Activated B cell treated with CpG ODN at 0.5 μM for 24 hours (primary cell): ENCODE measurements at places on chromosomes 16 and 17. TPM values are rescaled to one million over a fixed set of nuclear protein-coding genes. Genes with fewer than 3 reads are reported as not detected.

DNA sequence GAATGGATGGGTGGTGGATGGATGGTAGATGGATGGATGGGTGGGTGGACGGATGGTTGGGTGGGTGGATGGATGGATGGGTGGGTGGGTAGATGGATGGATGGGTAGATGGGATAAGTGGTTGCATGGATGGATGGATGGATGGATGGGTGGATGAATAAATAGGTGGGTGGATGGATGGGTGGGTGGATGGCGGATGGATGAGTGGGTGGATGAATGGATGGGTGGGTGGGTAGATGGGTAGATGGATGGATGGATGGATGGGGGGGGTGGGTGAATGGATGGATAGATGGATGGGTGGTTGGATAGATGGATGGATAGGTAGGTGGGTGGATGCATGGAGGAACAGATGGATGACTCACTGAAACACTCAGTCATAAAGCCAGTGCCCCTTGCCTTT, 51.0 kb upstream of the FASN start:
- no peaks in the 10 kb centered on the region for H3K27me3 ChIP-seq
- no peak overlapping the region for H3K27ac ChIP-seq
- H3K36me3 ChIP-seq, result no peaks in the 10 kb centered on the region
- H3K4me3 ChIP-seq, result no peak overlapping the region

GRCh38 chr16:67429799-67430503, 970 bp upstream of the HSD11B2 start:
- peaks cover 31% of the 10 kb centered on the region for H3K4me1 ChIP-seq
- peaks cover 31% of the 10 kb centered on the region for H3K27me3 ChIP-seq
- no peak overlapping the region for H3K27ac ChIP-seq

DNA sequence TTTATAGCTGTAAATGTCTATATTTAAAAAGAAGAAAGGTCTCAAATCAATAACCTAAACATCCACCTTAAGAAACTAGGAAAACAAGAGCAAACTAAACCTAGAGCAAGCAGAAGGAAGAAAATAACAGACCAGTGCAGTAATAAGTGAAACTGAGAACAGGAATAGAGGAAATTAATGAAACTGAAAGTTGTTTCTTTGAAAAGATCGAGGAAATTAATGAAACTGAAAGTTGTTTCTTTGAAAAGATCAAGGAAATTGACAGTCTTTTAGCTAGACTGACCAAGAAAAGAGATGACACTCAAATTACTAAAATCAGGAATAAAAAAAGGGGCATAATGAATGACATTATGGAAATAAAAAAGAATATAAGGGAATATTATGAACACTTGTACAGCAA, 46.4 kb downstream of the SLFN5 start:
- peaks cover 9% of the 10 kb centered on the region for H3K27me3 ChIP-seq
- no peak for DNase-seq
- peaks cover 11% of the 10 kb centered on the region for H3K4me1 ChIP-seq
- no peaks in the 10 kb centered on the region for H3K36me3 ChIP-seq

DNA sequence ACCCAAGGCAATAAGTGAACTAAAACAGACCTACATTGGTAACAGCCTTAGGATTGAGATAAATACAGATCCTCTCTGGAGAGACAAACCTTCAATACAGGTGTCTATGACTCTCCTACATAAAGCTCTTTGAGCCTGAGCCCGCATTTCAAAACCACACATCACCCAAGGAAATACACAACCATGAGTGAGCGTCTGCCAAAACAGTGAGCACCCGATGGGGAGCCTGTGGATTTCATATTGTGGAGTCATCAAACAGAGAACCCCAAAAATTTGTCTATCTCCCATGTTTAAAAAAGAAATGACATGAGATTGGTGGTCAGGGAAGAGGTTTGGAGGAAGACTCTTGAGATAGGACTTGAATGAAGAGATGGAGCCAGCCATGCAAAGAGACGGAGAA, 102.2 kb upstream of the LHX1 start:
- H3K4me3 ChIP-seq, result no peak overlapping the region
- no peaks in the 10 kb centered on the region for H3K36me3 ChIP-seq
- no peak overlapping the region for H3K27ac ChIP-seq
- H3K27me3 ChIP-seq, result peaks cover 22% of the 10 kb centered on the region
- H3K4me1 ChIP-seq, result no peaks in the 10 kb centered on the region
- DNase-seq, result no peak

GRCh38 chr17:42294469-42295398, 6.4 kb downstream of the STAT5A start:
- no peak overlapping the region for H3K27ac ChIP-seq
- peaks cover 20% of the 10 kb centered on the region for H3K4me1 ChIP-seq
- no peak for DNase-seq
- H3K27me3 ChIP-seq, result no peaks in the 10 kb centered on the region
- H3K4me3 ChIP-seq, result no peak overlapping the region
- H3K36me3 ChIP-seq, result peaks cover 80% of the 10 kb centered on the region

GRCh38 chr17:7704601-7705268, at the start of gene EFNB3:
TSS of gene EFNB3 (plus strand) at chr17:7705202. CDS start at chr17:7705599, 397 bp downstream.
- peaks cover 29% of the 10 kb centered on the region for H3K36me3 ChIP-seq
- H3K27ac ChIP-seq, result no peak within 1 kb of the TSS
- no peak for DNase-seq
- H3K4me1 ChIP-seq, result peaks cover 20% of the 10 kb centered on the region
- H3K27me3 ChIP-seq, result peaks cover 40% of the 10 kb centered on the region

The ASGR1 gene
- total RNA-seq, result not detected in 2 replicates

The PMM2 gene
- 57.4 and 61.1 TPM in 2 replicates for total RNA-seq

GRCh38 chr17:80166446-80166845, 3.4 kb upstream of the CARD14 start:
- H3K4me1 ChIP-seq, result no peaks in the 10 kb centered on the region
- no peaks in the 10 kb centered on the region for H3K36me3 ChIP-seq
- H3K27ac ChIP-seq, result no peak overlapping the region
- H3K27me3 ChIP-seq, result peaks cover 2% of the 10 kb centered on the region

DNA sequence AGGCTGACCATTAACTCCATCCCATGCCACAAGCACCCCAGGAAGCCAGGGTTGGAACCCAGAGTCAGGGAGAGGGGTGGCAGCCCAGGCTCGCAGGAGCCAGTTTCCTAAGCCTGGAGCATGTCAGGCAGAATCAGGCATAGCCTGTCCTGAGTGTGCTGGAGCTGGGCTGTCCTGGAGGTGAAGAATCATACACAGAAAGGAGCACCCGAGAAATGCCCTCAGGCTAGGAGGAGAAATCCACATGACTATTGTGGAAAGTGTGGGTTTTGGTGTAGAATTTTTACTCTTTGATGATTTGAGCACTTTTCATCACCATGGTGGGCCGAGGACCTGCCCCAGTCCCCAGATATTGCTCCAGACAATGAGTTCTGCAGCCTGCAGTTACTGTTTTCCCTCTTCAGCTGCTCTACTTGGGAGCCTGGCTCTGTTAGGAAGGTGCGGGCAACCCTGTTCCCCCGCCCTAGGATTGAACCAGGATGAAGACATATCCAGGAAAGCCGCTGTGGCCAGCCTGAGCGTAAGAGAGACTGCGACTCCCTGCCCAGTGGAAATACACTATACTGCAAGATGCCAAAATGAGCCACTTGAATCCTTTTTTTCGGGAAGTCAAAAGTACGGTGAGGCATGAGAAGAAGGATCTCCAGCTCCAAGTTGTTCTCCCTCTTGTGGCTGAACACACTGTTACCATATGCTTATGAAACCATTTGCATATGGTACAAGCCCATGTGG, 29.0 kb upstream of the HEATR6 start:
- H3K27ac ChIP-seq, result no peak overlapping the region
- H3K4me3 ChIP-seq, result no peak overlapping the region
- H3K36me3 ChIP-seq, result no peaks in the 10 kb centered on the region
- H3K27me3 ChIP-seq, result no peaks in the 10 kb centered on the region
- H3K4me1 ChIP-seq, result peaks cover 23% of the 10 kb centered on the region
- DNase-seq, result no peak

DNA sequence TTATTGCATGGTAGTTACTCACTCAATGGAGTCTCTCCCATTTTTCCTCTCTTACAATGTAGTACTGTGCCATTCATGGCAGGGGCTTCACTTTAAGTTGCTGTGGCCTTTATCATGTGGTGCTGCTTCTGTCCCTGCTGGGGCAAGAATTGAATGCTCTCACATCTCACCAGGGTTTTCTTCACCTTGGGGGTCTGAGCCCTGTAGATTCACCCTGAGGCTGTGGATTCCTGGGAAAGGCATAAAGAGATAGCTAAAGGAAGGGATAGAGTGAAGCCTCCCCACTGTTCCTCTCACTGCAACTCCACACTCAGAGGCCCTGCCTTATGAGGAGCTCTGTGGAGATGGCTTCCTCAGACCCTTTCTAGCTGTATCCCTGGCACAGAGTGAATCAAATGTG, 178.5 kb upstream of the GOT2 start:
- no peaks in the 10 kb centered on the region for H3K4me1 ChIP-seq
- no peak overlapping the region for H3K27ac ChIP-seq
- DNase-seq, result no peak
- H3K27me3 ChIP-seq, result no peaks in the 10 kb centered on the region
- no peak overlapping the region for H3K4me3 ChIP-seq

- no peaks in the 10 kb centered on the region for H3K27me3 ChIP-seq
- H3K4me1 ChIP-seq, result no peaks in the 10 kb centered on the region
- H3K4me3 ChIP-seq, result no peak overlapping the region
- no peaks in the 10 kb centered on the region for H3K36me3 ChIP-seq
These were observed 86.4 kb upstream of the HS3ST4 start for GRCh38 chr16:25605381-25605780.

The RPL27 gene
- total RNA-seq, result 1,189 and 1,266 TPM in 2 replicates

- H3K27ac ChIP-seq, result no peak overlapping the region
- DNase-seq, result no peak
- H3K4me1 ChIP-seq, result peaks cover 6% of the 10 kb centered on the region
- H3K36me3 ChIP-seq, result peaks cover 18% of the 10 kb centered on the region
These were observed 39.5 kb downstream of the VMP1 start for GRCh38 chr17:59746849-59747445.

DNA sequence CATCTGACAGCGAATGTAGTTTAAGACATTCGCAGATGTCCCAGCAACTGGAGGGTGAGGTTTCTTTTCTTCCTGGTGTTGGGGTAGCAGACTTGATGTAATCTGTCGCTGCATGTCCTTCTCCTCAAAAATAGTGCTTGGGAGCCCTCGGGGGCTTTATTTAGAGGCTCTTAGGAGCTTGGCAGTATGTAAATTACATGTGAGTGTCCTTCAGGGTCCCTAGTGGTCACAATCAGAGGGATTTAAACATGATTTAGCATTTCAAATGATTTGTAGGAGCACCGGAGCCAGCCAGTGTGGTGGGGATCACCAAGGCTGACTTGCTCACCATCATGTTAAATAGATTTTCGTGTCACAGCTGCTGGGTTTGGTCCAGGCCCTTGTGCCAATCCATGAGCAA, 8.8 kb upstream of the SALL1 start:
- H3K27me3 ChIP-seq, result peaks cover 34% of the 10 kb centered on the region
- H3K27ac ChIP-seq, result no peak overlapping the region
- no peaks in the 10 kb centered on the region for H3K36me3 ChIP-seq
- H3K4me3 ChIP-seq, result no peak overlapping the region
- DNase-seq, result no peak

The TBC1D3H gene
- not detected in 2 replicates for total RNA-seq

DNA sequence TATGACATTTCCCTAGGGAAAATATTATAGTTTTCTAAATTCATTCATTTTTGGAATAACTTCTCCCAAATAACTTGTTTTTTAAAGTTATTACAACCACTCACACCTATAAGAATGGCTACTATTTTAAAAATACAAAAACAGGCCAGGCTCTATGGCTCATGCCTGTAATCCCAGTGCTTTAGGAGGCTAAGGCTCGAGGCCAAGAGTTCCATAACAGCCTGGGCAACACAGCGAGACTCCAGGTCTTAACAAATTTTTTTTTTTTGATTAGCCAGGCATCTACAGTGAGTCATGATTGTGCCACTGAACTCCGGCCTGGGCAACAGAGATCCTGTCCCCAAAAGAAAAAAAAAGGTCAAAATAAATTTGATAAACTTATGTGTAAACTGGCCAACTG, 43.6 kb upstream of the YPEL2 start:
- H3K4me3 ChIP-seq, result no peak overlapping the region
- no peak overlapping the region for H3K27ac ChIP-seq
- H3K36me3 ChIP-seq, result no peaks in the 10 kb centered on the region
- H3K4me1 ChIP-seq, result peaks cover 12% of the 10 kb centered on the region
- no peaks in the 10 kb centered on the region for H3K27me3 ChIP-seq
- DNase-seq, result no peak

- peaks cover 26% of the 10 kb centered on the region for H3K4me1 ChIP-seq
- no peak for DNase-seq
- H3K27me3 ChIP-seq, result no peaks in the 10 kb centered on the region
- H3K4me3 ChIP-seq, result peak overlapping the region; percentile 53
These were observed 15.6 kb upstream of the CBFA2T3 start for GRCh38 chr16:88992351-88993165.

The MATCAP1 gene
- total RNA-seq, result 10.6 and 18.7 TPM in 2 replicates

DNA sequence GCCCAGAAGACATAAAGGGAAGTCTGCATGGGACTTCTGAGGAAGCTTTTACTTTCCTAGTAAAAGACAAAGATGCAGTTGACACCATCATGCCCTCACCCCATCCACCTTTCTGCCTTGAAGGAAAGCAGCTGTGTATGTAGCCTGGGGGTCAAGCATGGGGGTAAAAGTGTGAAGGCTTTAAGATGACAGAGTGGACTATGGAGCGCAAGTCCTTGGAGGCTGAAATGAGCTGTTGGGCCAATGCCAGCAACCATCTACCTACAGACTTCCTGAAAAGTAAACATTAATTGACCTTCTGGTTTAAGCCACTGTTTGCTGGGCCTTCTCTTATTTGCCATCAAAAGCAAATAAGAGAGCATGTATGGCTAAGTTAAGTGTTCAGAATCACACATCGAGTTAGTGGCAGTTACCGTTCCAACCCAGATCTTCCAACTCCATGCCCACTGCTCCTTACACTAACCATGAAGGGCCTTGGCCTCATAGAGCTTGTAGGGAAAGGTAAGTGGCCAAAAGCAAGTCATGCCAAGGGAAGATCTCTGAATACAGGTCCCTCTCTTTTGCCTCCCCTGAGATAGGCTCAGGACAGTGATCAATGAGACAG, 30.0 kb downstream of the SLC13A5 start:
- DNase-seq, result no peak
- no peak overlapping the region for H3K4me3 ChIP-seq
- no peak overlapping the region for H3K27ac ChIP-seq
- peaks cover 20% of the 10 kb centered on the region for H3K27me3 ChIP-seq
- no peaks in the 10 kb centered on the region for H3K36me3 ChIP-seq
- no peaks in the 10 kb centered on the region for H3K4me1 ChIP-seq

The KRTAP9-3 gene
- not detected in 2 replicates for total RNA-seq

The ARHGDIG gene
- total RNA-seq, result not detected in 2 replicates

DNA sequence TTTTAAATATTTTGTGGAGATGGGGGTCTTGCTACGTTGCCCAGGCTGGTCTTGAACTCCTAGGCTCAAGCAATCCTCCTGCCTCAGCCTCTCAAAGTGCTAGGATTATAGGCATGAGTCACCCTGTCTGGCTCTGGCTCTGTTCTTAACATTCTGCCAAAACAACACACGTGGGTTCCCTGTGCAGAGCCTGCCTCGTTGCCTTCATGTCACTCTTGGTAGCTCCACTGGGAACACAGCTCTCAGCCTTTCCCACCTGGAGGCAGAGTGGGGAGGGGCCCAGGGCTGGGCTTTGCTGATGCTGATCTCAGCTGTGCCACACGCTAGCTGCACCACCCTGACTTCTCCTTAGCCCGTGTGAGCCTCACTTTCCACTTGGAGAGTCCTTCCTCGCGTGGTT, 19.3 kb downstream of the CRISPLD2 start:
- H3K36me3 ChIP-seq, result no peaks in the 10 kb centered on the region
- no peak overlapping the region for H3K4me3 ChIP-seq
- peaks cover 32% of the 10 kb centered on the region for H3K27me3 ChIP-seq
- H3K27ac ChIP-seq, result no peak overlapping the region
- DNase-seq, result no peak

GRCh38 chr17:51456942-51457341, 196.6 kb downstream of the UTP18 start:
- H3K4me1 ChIP-seq, result no peaks in the 10 kb centered on the region
- DNase-seq, result no peak
- H3K27me3 ChIP-seq, result peaks cover 10% of the 10 kb centered on the region
- no peak overlapping the region for H3K4me3 ChIP-seq

The METTL2A gene
- total RNA-seq, result 21.2 and 23.1 TPM in 2 replicates
